ENCODE measurements at places on chromosomes 4 and X.

DNA sequence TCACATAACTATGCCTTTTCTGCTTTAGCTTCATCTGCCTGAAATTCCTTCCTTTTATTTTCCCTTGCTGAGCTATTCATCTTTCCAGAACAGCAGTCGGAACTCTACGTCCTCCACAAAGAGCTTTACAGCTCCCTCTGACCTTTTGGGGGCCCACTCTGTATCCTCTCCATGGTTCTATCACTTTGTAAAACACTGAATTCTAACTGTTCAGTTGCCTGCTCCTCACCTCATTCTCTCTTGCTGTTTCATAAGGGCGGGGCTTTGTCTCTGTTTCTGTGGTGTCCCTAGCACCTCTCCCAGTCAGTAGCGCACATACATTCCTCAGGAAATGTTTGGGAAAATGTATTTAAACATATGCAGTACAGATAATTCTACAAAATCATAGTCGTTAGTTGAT lies 737.0 kb downstream of the RAB28 start:
- DNase-seq = no peak

DNA sequence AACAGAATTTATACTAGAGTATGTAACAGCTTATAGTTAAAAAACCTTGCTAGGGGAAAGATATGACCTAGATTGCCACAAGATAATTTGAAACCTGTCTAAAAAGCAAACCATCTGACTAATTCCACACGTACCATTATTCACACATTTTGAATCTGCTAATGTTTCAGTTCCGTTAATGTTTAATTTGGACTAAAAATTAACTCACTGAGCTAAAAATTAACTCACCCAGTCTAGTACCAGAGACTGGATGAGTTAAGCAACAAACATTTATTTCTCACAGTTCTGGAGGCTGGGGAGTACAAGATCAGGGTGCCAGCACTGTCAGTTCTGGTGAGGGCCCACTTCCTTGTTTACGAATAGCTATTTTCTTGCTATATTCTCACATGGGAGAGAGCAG lies 231.5 kb upstream of the DIAPH2 start:
- no peak for DNase-seq

DNA sequence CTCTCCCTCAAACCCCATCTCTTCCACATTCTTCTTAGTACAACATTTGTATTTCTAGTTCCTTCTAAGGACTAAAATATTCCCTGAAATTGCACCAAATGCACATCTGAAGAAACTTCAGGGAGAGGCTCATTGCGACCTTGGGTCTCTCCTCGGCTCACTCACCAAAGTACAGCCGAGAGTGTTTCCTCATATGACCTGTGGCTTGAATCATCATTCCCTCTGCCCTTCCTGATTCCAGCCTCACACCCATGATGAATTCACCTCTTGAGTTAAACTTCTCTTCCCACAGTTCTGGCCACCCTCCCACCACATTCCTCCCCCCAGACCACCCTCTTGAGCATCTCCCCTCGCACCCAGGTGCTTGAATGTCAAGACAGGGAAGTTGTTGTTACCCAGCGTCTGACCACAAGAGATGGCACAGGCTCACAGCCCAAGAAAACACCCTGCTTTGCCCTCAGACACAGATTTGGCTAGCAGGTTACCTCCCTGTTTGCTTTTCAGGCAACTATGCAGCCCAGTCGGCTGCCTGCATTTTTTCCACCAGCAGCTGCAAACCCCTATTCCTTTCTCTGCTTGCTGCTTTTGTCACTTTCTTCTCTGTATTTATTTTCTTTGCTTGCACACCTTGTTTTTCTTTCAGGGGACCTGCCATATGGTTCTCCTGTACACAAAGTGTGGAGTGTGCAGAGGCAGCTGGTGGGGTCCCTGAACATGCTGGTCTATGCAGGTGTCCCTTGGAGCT lies 214.8 kb downstream of the SPATA18 start:
- DNase-seq = no peak

DNA sequence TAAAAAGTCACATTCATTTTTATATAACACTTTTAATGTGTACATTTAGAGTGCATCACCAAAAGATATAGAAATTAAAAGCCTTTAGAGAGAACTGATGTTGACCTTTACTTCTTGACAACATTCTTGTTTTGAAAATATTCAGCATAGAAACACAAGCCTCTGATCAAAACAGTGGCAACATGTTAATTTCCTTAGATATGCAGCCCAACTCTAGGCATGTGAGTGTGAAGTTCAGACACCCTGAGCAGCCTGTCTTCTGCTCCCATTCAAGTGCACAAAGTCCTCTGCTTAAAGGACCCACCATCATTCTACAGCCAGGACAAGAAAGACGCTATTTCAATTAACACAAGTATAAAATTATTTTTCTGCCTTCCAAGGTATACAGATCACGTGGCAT lies 60.0 kb downstream of the PPP3CA start:
- no peak for DNase-seq

GRCh38 chr4:120714417-120715010 lies 208.0 kb downstream of the PRDM5 start:
- DNase-seq = no peak

DNA sequence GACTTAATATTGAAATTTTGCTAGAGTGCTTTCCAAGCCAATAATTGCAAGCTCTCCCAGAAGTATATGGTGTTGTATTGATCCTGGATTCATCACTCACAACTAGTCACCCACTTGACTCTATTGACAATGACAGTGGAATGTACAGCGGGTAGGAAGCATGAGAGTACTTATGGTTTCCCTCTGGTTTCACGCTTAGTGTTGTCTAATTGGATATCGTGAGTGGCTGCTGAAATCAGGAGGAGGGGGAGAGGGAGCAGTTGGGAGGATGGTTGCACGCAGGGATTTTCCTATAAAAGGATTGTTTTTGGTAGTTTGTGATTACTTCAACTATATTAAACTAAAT lies 1819.5 kb upstream of the TENM3 start:
- DNase-seq = no peak

GRCh38 chr4:152806501-152807125 lies 26.9 kb downstream of the ARFIP1 start:
- no peak for DNase-seq

GRCh38 chrX:105697984-105698781 lies 124.2 kb upstream of the NRK start:
- no peak for DNase-seq

GRCh38 chr4:154960476-154960875 lies 179.4 kb downstream of the RBM46 start:
- DNase-seq = no peak

- no peak for DNase-seq
Observed at GRCh38 chrX:66008328-66008970, 31.4 kb downstream of the VSIG4 start.

DNA sequence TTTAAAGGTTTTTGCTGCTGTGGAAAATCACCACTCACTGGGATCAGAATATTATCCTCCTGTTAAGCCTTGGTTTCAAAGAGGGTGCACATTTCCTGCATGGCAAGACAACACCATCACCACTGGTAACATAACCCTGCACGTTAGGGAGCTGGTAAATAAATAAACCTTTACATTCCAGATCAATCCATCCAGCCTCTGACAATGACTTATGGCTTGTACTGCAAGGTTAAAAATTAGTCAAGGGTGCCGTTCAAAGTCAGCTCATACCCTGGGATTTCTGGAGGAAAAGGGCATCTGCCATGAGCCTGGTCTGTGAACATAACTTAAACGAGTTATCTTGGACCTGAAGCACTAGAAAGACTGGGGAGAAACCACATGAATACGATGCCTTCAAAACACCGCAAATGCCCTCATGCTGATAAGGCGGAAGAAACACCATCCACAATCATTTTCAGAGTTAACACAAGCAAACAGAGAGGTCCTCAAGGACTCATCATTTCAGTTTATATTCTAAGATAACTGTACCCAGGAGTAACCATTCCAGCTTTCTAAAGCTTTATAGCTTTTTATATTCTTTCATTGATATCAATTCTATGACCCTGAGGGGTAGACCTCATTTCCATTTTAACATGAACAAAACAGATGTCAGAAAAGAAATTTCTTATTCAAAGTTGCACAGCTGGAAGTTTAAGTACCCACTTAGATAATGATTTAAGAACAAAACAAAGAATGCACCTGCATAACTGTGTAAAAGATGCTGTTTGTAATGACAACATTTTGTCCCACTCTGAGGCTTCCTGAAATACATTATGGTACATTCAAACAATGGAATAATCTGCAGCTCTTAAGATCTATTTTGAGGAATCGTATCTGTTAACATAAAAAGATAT lies 103.1 kb downstream of the NPNT start:
- no peak for DNase-seq

- no peak for DNase-seq
Observed at GRCh38 chrX:133188631-133189030, 29.5 kb downstream of the TFDP3 start.

DNA sequence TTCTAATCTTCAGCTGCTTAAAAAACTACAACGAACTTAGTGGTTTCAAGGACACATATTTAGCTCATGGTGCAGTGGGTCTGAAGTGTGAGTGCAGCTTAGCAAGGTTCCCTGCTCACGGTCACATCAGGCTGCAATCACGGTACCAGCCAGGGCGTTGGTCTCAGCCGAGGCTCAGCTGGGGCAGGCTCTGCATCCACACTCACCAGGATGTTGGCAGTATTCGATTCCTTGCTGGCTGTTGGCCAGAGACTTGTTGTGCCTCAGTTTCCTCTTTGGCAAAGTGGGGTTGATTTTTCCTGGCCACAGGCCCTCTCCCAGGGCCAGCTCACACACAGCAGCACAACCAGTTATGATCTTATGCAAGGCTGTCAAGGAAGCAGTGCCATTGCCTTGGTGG lies 61.8 kb downstream of the TRMT44 start:
- DNase-seq = no peak

DNA sequence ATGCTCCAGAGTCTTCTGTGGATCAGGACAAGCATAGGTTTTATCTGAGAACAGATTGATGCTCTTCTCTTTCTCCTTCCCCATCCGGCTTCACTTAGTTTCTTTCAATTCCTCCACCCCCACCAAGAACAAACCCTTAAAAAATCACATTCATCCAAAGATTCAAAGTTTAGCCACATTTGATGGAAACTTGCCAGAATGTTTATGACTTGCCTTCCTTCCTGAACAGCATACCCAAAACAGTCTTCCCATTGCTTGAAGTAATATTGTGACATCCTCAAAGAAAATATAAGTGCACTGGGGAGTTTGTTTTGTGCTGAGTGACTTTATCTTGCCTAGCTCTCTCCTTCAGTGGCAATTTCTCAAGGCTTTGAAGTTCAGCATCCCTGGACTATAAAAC lies 83.0 kb downstream of the MAGEB17 start:
- no peak for DNase-seq

DNA sequence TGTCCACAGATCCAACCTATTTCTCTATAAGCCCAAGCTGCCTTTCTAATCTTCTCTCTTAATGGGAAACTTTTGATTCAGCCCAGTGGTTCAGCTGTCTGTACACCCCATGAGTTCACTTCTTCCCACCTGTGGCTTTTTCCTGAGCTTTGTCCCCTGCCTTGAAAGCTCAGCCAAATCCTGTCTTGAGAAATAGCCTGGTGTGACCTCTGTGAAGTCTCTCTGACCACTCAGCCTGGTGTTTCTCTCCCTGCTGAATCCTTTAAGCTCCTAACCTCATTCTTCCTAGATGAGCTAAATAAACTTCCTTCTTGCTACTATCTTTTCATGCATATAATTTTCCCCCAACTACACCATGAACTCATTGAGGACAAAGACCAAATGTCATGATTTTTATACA lies 15.2 kb upstream of the HERC5 start:
- no peak for DNase-seq

GRCh38 chr4:1856943-1857699 lies 1.2 kb upstream of the LETM1 start:
- DNase-seq = no peak

DNA sequence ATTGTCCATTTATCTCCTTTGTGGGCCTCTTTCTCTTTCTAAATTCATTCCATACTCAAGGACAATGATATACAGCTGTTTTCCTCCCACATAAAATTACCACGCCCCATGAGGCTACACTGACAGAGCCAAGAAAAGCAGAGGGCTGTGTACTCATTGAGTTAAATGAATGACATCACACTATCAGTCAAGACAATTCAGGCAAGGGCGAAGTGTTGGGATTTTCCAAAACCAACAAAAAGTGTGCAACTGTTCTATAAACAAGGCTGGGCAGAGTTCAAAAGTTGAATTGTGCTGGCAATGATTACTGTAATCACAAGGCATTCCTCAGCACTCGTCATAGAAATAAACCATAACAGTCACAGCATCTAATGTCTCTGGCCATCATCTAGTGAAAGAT lies 799.6 kb upstream of the DIAPH2 start:
- DNase-seq = no peak
